ENCODE measurements at places on chromosomes 4 and X.
A peak's percentile ranks its signal among the peaks of the same experiment; 100 is the strongest.

DNA sequence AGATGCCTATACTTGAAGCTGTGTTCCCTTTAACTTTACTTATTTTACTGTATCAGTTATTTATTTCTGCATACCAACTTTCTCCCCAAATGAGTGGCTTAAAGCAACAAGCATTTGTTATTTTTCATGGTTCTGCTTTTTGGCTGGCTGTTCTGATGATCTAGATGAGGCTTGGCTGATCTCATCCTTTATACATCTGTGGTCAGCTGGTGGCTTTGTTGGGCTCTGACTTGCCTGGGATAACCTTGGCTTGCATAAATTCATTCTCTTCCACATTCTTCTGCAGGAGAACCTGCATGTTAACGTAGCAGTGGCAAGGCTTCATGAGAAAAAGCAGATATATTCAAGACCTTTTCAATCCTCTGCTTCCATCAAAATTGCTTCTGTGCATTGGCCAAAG is 1317.6 kb downstream of the ADGRL3 start:
- DNase-seq, result no peak

DNA sequence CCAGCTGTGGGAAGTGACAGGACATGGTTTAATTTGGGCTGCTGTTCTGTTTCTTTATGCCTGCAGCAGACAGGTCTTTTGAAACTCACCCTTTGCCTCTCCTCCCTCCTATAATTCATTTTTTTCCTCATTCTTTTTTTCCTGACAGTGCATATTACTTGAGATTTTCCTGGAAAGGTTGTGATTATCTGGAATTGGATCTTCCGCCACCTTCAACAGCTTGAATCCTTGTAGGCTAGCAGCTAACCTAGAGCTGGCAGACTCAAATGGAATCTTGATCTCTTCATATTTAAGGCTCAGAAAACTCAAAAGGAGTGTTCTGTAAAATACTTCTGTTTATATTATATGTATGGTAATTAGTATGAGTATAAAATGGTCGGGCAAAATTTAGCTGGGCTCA is 49.3 kb upstream of the CLCN4 start:
- no peak for DNase-seq

DNA sequence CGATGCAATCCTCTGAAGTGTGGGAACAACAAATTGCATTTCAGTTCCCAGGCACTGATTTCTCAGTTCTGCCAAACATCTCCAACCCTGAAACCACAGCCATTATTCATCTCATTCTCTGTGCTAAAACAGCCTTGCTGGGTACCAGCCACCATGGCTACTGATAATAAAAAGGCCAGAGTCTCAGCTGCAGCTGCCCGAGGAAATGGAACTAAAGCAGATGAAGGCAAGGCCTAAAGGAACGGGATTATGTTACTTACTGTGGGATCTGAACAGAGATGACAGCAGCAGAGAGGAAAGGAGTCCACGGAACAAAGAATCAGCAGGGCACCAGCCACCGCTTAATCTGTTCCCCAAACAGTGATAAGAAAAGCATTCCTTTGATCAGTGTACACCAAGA is 155.7 kb downstream of the PAPSS1 start:
- no peak for DNase-seq

DNA sequence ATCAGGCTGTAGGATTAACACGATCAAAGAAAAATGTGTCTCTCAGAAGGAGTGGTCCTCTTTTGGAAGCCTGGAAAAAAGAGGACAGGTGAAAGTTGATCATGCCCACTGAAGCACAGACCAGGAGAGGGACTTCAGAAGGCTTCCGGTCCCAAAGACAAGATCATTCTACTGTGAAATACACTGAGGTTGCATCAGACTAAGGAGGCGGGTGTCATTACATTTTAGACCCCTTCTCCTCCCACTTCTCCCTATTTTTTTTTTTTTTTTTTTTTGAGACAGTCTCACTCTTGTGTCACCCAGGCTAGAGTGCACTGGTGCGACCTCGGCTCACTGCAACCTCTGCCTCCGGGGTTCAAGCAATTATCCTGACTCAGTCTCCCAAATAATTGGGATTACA is 67.5 kb downstream of the RBM47 start:
- no peak for DNase-seq

DNA sequence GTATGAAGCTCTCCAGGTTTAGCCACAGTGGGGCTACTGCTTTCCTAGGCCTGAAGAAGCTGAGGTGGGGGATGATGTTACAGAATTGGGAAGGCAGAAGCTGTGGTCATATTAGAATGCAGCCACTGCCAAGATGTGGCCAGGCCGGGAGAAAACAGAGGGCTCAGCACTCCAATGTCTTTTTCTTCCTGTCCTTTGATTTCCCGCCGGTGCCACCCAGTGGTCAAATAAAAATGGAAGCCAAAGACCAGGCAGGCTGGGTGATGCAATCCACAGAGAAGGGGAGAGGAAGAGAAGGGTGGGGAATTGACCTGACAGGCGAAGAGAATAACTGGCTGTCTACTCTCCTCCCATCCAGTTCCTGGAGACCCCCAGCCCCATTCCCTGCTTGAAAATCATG is 94.9 kb upstream of the SHISA3 start:
- no peak for DNase-seq

GRCh38 chr4:174334628-174335027 is 50.9 kb downstream of the CEP44 start:
- no peak for DNase-seq

DNA sequence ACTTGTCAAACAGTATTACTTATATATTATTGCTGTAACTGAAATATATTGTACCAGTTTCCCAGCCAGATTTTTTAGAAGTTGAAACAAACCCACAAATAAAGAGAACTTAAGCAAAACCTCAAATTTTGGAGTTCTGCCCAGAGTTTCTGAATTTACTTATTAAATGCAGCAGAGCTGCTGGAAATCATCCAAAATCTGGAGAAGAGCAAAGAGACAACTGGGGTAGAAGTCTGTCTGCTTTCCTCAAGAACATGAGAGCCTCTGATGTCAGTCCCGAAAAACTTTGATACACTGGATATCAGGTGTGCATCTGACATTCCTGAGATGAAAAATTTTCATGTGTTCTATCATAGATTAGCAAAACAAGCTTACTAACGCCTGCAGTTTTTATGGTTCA is 325.9 kb downstream of the NR3C2 start:
- peak; percentile 96 for DNase-seq

DNA sequence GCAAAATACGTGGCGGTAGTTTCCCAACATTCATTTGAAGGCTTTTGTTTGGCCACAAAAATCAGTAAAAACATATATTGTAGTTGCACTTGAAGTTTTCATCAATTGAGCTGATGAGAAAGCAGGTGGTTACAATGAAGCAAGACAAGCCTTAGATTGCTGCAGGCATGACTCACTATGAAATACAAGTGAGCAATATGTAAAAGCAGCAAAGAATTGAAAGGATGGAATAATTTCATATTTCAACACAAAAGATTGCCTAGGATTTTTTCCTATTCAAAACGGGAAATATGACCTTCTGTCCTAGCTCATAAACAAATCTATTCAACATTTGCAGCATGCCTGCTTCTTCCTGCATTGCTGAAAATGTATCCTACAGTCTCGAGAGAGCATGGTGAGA is 190.9 kb upstream of the BANK1 start:
- no peak for DNase-seq

DNA sequence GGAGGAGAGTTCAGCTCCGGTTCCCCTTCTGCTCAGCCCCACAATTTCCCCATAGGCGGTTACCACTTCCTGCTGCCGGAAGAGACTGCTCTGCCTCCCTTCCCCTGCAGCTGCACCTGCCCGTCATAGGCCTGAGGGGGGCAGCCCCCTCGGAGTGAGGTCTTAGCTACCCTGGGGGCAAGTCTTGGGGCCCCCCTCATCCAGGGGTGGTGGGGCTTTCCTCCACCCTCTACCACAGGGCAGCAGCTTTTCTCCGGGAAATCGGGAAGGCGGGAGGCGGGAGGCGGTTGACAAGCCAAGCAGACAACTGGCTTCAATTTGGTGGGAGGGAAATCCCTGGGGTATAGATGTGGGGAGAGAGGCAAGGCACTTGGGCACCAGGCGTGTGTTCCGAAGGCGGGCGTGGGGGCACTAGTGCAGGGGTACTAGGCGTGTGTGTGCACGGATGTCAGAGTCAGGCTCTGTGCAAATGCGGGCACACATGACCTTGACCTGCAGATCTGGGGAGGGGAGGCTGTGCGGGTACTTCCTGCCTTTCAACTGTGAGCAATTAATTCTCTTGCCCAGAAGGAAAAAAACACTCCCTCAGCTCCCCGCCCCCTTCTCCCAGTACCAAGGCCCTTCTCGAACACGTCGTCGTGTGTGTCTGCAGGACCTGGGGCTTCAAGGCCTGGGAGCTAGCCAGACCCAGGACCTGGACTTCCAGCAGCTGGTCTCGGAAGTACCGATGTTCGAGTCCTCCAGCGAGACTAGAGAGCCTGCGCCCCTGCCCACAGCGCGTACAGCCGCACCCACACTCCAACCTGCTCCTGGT is 1.0 kb upstream of the ARHGAP4 start:
- DNase-seq, result peak; percentile 61

- DNase-seq, result no peak
Measured at GRCh38 chrX:10467793-10468192, 152.6 kb downstream of the MID1 start.

DNA sequence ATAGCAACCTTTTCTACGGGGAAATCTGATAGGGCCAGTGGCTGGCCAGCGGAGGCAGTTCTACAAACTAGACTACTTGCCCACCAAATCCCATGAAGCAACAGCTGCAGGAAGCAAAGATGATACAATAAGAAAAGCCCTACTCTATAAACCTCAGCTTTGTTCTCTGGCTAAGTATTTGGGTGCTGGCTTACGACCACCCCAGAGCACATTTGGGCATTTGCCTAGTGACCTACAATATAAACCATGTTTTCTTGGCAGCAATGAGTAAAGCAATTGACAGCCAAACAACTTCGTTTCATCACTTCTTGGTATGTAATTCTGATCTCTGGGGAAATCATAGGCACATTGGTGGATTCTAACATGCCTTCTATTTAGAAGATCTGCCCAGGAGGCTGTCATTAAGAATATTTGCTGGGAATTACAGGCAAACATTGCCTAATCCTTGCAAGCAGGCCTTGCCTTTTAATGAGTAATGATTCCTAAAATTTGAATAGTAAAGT is 7.5 kb upstream of the LHFPL1 start:
- DNase-seq, result peak; percentile 32

GRCh38 chr4:7771056-7771455 is 168.6 kb downstream of the AFAP1 start:
- no peak for DNase-seq

- no peak for DNase-seq
Measured at GRCh38 chr4:74056114-74056857, 17.8 kb upstream of the CXCL3 start.

DNA sequence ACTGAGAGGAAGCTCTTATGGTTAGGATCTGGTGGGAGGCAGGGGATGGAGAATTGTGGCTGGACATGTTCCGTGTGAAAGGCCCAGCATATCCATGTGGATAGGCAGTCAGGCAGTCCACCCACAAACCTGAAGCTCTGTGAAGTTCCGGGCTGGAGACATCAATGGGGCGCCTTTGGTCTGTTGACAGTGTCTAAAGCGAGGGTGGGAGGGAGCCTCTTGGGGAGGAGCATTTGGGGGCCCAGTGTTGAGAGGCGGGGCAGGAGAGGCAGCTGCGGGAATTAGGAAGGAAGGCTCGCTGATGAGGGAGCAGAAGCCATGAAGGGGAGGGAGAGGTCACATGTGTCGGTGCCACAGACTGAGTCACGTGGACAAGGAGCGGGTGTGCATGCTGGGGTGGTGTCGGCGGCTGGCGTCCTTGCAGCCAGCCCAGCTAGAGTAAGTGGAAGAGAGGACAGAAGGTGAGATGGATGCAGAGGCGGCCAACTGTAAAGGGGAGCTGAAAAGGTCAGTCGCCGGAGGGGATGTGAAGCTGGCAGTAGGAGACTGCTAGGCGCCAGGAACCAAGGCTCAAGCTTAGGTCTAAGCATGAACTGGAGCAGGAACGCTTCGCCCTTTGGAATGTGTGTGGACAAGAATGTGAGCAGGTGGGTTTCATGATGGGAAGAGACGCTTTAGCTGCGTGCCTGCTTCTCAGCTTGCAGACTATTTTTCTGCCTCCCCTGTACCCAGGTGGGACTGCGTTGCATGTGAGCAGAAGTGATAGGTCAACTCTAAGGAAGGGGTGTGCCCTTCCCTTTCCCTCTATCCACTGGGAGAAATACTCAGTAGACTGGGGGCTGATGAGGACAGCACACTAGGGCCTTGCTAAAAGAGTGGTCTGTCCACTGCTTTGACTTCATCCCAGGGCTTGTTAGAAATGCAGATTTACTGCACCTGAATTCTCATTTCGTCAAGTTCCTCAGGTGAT is 44.0 kb upstream of the TLR2 start:
- DNase-seq, result no peak

- DNase-seq, result peak; percentile 13
Measured at GRCh38 chr4:47721892-47722575, 115.8 kb downstream of the CORIN start.

- no peak for DNase-seq
Measured at GRCh38 chrX:68462197-68462596, 28.9 kb upstream of the OPHN1 start.
